ENCODE measurements at places on chromosomes 2 and 18.
A peak's percentile ranks its signal among the peaks of the same experiment; 100 is the strongest.

DNA sequence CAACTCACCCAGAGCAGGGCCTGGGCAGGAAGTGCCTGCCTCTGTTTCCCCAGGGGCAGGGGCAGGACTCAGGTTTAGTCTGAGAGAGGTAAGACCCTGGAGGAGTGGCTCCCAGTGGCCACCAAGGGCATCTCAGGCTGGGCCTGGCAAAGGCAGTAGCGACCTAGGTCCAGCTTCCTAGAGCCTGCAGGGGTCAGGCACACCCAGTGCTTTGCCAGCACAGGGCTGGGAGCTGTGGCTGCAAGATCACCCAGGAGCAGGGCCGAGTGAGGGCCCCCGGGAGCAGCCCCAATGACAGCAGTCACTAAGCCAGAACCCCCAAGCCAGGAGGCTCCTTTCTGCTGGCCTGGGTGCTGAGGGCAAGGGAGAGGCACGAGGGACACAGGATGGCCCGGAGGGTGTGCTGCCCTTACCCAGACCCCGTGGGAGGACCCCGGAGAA lies 8.8 kb upstream of the DUSP2 start:
- DNase-seq: no peak

DNA sequence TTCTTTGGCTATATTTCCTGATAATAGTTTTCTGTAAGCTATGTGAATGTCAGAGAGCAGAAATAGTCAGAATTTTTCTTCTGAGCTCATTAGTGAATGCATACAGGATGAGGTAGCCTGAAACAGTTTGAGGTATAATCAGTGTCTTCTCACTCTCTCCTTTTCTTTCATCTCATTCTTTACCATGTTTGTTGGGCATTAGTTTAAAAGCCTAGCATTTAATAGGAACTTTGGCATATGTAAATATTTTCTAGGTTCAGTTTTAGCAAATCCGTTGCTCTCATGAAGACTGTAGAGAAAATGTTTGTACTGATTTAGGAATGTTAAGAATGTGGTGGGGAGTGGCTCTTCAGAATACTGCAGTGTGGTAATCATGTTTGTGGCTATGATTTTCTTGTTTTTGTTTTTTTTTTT lies 119.4 kb downstream of the PARD3B start:
- no peak for DNase-seq

- DNase-seq: no peak
Observed at GRCh38 chr2:105615305-105615704, 129.4 kb upstream of the NCK2 start.

DNA sequence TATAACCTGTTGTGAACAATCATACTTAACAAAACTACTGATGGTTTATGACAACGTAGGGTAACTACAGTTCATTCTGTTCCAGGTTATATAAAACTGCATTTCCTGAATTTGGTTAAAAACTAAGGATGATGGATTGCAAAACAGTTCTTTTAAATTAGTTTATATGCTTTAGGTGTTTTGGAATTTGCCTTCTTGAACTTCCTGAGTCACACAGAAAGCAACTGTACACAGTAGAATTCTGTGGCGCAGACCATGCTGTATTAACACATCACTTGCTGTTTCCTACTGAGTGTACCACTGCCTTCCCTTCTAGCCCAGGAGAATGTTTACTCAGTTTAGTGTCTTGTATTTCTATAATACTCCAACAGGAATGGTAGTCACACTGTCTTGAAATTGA lies 19.4 kb downstream of the ITGB1BP1 start:
- DNase-seq: no peak

- DNase-seq: no peak
Observed at GRCh38 chr18:6649421-6650126, 79.9 kb upstream of the ARHGAP28 start.

GRCh38 chr18:45106331-45106774 lies 425.7 kb downstream of the SETBP1 start:
- peak; percentile 21 for DNase-seq

DNA sequence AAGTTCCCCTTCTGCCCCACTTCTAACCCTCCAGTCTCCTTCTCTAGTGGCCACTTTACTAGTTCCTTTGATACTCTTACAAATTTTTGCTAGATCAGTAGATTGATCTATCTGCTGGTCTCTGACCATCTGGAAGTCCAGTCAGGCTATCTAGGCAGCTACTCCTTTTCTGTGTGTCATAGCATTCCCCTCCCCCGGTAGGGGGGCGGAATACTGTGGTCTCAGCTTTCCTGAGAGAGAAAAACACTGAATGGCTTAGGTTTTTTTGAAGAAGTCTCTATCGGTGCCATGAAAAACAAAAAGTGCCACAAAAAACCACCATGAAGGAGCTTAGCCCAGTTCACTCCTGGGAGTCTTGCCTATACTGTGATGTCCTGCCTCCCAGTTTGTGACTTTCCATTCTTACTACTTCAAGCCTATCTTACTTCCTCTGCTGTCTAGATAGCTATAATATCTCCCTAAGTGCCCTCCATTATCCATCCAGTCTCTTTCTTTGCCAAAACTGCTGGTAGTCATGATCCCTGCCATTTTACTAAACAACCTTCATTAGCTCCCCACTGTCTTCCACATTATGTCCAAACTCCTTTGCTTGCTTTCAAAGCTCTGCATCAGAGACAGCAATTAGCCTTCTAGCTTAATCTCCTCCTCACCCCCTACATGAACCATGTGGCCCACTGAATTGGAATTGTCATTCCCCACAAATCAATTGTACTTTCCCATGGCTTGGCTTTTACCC lies 29.9 kb downstream of the TPGS2 start:
- no peak for DNase-seq

DNA sequence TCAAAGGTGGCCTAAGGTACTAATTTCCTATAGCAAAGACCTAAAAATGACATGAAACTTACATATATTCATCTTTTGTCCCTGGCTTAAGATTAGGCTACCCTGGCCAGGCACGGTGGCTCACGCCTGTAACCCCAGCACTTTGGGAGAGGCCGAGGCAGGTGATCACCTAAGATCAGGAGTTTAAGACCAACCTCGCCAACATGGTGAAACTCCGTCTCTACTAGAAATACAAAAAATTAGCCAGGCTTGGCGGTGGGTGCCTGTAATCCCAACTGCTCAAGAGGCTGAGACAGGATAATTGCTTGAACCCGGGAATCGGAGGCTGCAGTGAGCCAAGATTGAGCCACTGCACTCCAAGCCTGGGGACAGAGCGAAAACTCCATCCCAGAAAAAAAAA lies 5.9 kb downstream of the SRSF7 start:
- no peak for DNase-seq

GRCh38 chr2:216792222-216793021 lies 67.4 kb downstream of the TNP1 start:
- no peak for DNase-seq

DNA sequence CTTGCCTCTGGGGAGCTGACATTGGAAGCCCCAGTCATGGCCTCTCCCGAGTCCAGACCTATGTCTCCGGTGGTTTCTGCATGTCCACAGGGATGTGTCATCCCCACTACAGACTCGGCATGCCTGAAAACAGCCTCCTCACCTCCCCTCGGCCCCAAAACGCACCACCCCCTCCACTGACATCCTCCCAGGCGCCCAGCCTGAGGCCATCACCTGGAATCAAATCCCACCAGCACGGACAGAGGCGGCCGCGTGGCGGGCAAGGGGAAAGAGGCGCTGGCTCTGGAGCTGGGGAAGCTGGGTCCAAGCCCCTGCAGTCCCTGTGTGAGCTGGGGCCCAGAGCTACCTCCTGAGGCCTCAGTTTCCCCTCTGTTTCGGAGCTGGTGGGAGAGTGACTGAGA lies 69.9 kb upstream of the SMAD7 start:
- DNase-seq: no peak
